ENCODE measurements at places on chromosomes 12 and 14.

GRCh38 chr12:42790761-42791151 lies 201.2 kb upstream of the PRICKLE1 start:
- DNase-seq, result no peak

DNA sequence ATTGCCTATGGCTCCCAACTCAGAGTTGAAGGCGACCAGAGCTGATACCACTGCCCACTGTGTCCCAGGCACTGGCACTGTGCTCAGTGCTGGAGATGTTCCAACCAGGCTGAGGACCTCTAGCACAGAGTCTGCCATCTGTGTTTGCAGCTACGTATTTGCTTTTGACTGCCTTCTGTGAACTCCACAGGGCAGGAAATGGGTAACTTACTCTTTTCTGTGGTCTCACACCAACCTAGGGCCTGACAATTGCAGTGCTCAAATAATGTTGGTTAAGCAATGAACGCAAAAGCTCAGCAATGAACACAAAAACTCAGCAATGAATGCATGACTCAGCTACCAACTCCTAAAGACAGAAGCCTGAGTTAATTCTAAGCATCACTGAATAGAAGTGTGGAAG lies 202.8 kb downstream of the NUAK1 start:
- DNase-seq, result no peak

- no peak for DNase-seq
These were observed 29.1 kb downstream of the ATG14 start for GRCh38 chr14:55382483-55382882.

GRCh38 chr14:58919217-58919616 lies 269.2 kb upstream of the DAAM1 start:
- no peak for DNase-seq

DNA sequence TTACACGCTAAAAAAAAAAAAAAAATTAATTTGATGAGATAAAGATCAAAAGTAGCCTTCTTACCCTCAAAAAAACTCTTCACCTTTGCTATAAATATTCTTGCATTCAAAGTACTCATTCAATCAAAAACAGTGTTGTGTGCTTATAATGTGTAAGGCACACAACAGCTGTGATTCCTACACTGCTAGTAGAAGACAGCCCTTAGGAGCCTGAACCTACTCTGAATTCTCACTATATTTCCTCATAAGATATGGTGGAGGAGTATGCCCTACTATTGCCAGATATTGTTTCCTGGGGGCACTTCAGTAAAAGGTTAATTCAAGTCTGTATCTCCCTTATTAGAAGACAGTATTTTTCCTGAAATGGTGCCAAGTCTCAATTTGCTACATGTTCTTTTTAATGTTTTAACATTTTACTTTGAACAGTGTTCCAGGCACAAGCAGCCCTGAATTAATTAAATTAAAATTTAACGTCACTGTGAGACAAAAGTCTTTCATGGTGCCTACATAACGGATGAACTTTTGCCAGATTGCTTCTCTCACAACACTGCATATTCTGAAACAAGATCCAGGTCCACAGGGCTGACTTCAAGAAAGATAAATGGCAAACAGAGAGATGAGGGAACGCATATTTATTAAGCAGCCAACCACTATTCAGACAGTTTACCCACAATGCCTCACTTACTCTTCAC lies 19.3 kb downstream of the PPP2R5E start:
- peak; percentile 45 for DNase-seq

DNA sequence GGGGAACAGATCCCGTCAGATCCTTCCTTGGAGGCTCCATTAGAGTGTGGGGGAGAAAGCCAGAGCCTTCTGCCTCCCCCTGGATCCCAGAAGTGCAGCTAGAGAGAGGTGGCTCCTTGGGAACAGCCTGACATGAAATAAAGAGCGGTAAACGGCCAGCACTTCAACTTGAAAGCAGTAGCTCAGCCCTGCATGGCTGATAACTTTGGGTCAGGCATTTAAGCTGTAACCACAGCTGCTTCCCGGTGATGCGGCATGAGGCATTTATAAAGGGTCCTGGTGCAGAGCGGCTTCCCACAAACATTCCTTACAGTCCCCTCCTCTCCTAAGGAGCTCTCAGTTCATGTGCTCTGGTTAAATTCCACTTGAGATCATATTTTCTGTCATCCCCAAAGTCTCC lies 960.3 kb downstream of the VRK1 start:
- DNase-seq, result no peak

DNA sequence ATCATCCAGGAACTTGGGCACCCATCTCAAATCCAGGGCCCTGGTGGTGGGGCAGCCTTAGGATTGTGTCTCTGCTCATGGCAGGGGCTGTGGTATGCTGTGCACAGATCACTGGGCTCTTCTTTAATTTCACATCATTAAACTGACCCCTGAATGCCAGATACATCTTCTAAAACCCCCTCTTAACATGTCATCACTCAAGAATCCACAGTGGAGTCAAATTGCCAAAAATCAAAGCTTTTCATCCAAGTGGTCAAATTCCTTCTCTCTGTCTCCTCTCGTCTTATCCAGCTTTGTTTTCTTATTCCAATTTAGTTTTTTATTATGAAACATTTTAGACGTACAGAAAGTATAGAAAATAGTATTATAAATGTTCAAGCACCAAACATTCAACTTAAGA lies 97.5 kb downstream of the ADCK1 start:
- no peak for DNase-seq

GRCh38 chr12:64160021-64160710 lies 61.9 kb downstream of the KICS2 start:
- no peak for DNase-seq

DNA sequence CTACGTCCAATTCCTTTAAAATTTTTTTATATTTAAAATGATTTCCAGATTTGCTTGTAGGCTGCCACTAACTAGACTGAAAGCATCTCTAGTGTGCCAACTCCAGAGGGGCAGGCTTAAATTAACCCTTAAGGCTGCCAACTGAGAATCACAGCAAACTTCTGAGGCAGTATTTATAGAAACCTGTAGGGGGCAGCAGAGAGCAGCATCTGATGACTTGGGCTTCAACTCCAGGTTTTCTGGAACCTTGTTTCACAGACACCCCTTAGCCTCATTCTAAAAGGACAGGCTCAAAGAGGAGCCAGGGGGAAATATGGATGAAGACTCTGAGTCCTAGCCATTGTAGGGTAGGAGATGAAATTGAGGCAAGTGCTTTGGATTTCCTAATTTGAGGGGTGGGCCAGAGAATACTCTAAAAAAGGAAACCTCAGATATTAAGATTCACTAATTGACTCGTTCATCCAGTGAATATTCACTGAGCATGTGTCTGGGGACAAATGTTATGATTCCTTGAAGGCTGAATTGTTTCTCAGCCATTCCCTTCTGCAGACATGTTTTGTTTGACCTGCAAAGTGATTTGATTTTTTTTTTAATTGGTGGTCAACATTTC lies 63.3 kb upstream of the HSPB8 start:
- DNase-seq, result peak; percentile 25

- no peak for DNase-seq
These were observed 128.4 kb upstream of the NCOR2 start for GRCh38 chr12:124695861-124696260.

DNA sequence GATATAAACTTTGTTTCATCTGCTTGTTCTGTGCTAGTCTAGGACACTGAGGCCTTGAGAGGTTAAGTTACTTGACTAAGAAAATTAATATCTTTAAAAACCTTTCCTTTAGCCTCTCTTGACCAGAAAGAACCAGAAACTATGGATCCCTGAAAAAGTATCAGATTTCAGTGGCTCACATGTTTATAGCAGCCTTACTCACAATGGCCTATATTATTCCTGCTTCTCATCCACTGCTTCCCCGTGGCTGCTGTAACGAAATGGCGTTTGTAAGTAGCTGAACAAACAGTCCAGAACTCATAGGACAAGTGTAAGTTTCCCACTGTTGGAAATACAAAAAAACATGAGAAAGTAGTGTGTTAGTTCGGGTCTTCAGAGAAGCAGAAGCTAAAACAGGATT lies 3.2 kb upstream of the PYGL start:
- no peak for DNase-seq

DNA sequence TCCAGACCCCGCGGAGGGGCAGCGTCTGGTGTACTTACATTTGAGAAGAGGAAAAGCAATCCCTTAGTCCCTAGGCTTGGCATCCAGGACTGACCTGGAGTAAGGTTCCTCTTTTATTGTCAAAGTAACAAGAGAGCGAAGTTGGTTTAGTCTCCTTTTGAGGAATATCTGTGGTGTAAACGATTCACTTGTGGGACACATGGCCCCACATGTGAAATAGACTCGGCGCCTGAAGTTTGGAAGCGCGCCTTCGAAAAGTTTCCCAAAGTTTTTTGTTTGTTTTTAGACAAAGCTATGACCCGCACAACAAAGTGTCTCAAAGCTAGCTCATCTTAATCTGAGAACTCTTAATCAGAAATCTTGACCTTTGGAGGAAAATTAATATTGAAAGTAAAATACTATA lies 744 bp downstream of the STYX start:
- DNase-seq, result peak; percentile 15

GRCh38 chr14:56195704-56196103 lies 77.5 kb downstream of the PELI2 start:
- peak; percentile 29 for DNase-seq

DNA sequence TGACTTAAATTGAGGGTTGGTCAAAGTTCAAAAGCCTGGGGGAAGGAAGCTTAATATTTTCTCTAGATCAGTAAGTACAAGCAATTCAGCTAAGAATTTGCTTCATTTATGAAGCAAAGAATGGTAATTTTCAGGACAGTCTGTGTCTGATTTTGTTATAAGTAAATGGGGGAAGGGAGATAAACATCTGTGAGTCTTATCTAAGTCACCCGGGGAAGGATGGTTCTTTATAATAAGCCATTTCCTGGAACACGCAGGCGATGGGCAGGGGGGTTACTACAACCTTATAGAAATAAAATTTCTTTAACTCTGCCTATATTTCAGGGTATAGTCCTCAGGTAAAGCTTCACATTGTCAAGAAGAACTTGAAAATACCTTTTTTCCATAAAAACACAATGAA lies 42.9 kb downstream of the HELB start:
- DNase-seq, result no peak

DNA sequence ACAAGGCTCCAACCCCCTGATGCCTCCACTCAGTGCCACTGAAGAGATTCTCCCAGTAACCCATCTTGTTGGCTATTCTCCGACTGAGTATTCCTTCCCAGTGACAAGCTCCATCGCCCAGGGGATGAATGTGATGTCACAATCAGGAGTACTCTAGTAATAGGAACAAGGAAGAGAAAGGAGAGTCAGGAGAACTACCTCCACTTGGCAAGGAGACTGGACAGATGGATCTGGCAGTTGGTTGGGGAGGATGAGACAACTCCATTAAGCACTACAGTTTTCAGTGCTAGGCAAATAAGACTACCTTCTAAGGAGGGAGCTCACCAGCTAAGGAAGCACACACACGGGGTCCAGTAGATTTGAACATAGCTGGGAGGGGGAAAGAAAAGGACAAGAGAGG lies 5.3 kb downstream of the RNF41 start:
- DNase-seq, result no peak

GRCh38 chr14:91019673-91020072 lies 40.8 kb downstream of the RPS6KA5 start:
- DNase-seq, result no peak

DNA sequence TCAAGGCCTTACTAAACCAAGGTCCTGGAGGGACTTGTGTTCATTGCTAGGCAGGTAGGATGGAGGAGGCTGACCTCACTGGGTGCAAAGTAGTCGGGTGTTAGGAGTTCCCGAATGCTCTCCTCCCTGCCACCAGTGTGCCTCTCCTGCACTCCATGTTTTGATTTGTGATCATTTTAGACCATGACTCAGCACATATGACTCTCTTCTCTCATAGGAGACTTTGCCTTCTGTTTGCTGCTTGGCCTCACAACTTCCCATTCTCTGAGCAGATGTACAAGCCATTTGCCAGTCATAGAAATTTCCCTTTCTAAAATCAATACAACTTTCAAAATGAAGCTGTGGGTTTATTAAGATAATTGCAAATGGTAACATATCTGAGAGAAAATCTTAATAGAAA lies 46.6 kb upstream of the LRIG3 start:
- no peak for DNase-seq

- DNase-seq, result no peak
These were observed 20.8 kb upstream of the VSX2 start for GRCh38 chr14:74218462-74218861.

DNA sequence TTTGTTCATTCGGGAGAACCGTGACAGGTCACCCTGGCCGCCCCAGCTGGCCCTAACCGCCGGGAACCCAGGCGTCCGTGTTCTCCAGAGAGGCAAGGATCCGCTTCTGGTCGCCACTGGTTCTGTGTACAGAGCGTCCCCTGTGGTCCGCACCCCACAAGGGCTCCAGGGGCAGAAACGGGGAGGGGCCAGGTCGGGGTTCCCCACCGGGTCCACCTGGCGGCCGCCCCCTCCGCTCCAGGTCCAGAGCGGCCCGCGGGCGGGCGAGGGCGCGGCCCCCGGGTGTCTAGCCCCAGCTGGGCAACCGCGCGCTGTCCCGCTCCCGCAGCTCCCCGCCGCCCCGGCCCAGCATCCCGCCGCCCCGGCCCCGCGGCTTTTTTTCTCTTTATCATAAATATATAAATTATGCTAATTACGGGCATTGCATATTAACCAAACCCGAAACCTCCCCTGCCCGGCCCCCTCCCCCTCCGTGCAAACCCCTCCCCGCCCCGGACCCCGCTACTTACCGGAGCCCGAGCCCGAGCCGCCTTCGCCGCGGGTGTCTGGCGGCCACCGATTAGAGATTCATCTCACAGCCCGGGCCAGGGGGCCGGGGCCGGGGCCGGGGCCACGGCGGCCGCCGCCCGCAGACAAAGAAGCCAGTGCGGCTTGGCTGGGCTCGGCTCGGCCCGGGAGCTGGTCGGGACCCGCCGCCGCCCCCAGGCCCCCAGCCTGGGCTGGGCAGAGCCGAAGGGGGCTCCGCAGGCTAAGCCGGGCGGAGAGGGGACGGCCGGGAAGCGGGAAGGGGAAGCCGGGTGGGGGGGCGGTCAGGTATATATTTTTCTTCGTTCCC lies 512 bp downstream of the POU6F1 start:
- no peak for DNase-seq

DNA sequence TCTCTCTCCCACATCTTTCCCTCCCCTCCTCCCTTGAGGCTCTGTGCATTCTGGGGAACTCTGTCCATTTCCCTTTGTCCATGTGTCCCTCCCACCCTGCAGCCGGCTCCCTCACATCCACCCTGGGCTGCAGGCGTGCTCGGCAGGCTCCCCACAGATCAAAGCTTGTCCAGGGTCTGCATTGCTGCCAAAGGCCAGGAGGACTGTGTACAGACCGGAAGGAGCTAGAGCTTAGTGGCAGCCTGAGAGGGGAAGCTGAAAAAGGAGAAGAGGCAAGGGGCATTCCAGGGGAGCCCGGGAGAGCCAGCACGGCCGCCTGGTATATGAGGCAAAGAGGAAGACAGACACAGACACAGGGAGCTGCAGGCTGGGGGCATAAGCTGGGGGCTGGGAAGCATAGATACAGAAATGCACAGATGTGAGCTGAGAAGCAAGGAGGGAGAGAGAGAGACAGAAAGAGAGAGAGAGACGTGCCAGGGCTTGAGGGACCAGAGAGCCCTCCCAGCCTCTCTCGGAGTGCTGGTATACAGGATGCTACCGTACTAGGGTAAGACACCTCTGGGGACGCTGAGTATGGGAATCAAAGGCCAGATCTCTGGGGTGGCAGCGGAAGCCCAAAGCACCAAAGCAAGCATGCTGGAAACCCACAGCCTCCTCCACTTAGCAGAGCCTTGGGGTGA lies 3.3 kb downstream of the CD4 start:
- no peak for DNase-seq
